ENCODE measurements at places on chromosomes 4 and X. TPM values are rescaled to one million over a fixed set of nuclear protein-coding genes. Genes with fewer than 3 reads are reported as not detected.

- no peak for DNase-seq
Measured at GRCh38 chrX:77935886-77936285, 25.4 kb downstream of the ATP7A start.

GRCh38 chrX:147069926-147070325 is 255.4 kb upstream of the CXorf51A start:
- no peak for DNase-seq

DNA sequence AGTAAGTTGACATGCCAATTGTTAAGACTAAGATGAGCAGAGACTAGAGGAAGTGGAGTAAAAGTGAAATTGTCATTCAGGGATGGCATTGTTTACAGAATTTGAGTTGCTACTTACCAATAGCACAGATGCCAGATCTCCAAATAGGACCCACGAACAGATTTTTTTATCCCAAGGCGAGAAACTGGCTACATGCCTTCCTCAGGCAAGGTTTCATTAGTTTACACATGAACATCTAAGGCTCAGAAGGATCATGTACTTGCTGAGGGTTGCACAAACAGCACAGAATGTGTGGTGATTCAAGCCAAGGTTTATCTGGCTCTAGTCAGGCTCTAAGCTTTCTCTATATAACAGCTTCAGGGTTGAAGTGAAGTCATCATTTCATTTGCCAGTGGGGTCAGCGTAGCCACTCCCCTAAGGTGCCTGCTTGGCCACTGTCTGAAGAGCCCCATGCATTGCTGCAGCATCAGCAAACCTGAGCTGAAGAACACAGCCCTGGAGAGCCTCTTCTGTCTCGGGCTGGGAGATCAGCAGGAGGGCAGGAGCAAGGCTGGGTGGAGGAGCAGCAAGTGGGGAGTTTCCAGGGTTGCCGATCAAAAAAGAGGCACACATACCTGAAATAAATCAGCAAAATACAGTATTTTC is 193.0 kb upstream of the LCORL start:
- DNase-seq = no peak

- no peak for DNase-seq
Measured at GRCh38 chrX:13082206-13083065, 38.0 kb upstream of the FAM9C start.

DNA sequence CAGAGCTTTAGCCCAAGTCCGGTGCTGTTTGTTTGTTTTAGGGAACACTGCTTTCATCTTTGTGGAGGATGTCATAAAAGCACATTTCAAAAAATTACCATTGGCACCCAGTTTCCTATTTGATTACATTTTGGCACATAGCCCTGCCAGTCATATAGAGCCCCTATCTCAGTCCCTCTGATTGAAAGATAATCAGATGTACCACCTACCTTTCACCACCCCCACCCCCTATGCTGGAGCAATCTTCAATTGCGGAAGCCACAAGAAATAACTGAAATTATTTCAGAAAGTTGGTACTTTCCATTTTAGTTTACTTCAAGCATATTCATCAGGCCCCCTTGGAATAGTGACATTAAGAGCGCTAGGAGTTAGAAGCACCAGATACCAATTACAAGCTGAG is 136.7 kb upstream of the RPL34 start:
- no peak for DNase-seq

GRCh38 chr4:108168671-108169523 is at the start of gene LEF1:
TSS of gene LEF1 (minus strand) at chr4:108168932. CDS start at chr4:108167767, 1,165 bp downstream.
- peak; percentile 68 for DNase-seq

DNA sequence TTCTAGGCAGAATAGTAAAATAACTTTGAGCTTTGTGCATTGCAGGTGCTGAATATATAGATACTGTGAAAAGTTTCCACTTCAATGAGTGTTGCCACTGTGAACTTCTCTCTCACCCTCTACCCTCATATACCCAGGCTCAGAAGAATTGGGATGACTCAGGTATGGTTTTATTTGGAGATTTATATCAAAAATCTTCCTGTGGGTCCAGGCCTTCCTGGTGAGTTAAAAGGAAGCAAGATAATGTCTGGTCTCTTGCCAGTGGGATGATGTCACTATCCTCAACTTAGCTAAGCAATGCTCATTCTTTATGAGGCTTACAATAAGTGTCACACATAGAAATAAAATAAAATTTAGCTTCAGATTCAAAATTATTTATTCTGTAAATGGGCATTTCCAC is 153.3 kb upstream of the TENT5D start:
- DNase-seq = no peak

DNA sequence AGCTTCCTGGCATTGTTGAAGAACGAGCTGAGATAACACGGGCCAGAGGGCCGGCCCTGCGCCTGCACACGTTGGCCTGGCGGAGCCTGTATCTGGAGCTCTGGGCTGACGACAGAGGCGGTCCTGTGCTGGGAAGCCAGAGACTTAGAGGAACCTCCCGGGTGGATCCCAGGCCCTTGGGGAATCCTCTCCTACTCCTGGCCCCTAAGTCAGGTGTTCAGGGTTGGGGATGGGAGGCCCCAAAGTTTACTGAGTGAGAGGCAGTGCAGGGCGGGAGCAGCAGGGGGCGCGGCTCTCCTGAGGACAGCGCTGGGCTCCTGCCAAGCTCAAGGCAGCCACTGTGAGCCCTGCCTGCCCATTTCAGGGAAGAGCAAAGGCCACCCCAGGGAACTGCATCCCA is 2.5 kb upstream of the HTRA3 start:
- DNase-seq = no peak

- DNase-seq = no peak
Measured at GRCh38 chr4:5030221-5030620, 11.0 kb upstream of the CYTL1 start.

DNA sequence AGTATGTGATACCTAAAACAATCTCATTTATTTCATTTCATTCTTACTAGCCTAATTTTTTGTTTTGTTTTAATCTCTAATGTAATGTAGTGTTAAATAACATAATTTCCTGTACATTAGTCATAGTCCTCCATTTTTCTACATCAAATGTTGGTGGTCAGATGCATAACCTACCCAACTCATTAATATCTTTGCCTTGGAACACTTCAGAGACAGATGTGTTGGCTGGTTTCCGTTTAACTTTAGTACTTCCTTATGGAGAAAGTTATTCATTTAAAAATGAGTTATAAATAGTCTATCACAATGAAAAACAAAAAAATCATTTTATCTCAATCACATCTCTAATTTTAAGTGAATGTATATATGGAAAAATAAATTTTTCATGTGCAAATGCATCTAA is 190.2 kb downstream of the ANTXR2 start:
- DNase-seq = no peak

The ADH1C gene
- polyA plus RNA-seq = 40.5 TPM

The MMRN1 gene
- polyA plus RNA-seq = 22.4 TPM

The SGMS2 gene
- polyA plus RNA-seq = 35.3 TPM

The LNX1 gene
- 10.8 TPM for polyA plus RNA-seq

The STATH gene
- not detected for polyA plus RNA-seq

The VCX gene
- polyA plus RNA-seq = not detected

The TRIM75 gene
- polyA plus RNA-seq = 0.04 TPM

The ARHGAP36 gene
- polyA plus RNA-seq = 0.70 TPM

The CXCL5 gene
- polyA plus RNA-seq = 0.30 TPM

The FRMD7 gene
- not detected for polyA plus RNA-seq

The CXCL11 gene
- polyA plus RNA-seq = 0.30 TPM

The MAGEE2 gene
- polyA plus RNA-seq = 0.37 TPM

The SSX1 gene
- polyA plus RNA-seq = not detected

The TCEAL8 gene
- polyA plus RNA-seq = 114 TPM

The PFKFB1 gene
- polyA plus RNA-seq = 0.63 TPM

The MND1 gene
- polyA plus RNA-seq = 6.8 TPM

Data from large intestine (tissue), 12 donors.